K562 (cell line): ENCODE measurements at places on chromosomes 4 and X. TPM values are rescaled to one million over a fixed set of nuclear protein-coding genes. Genes with fewer than 3 reads are reported as not detected.

GRCh38 chrX:120302434-120302833 lies 8.8 kb downstream of the TMEM255A start:
- no peak overlapping the region for H3K4me3 ChIP-seq
- H3K4me1 ChIP-seq, result no peaks in the 10 kb centered on the region; the same call in 1 of the 2 replicates
- no peaks in the 10 kb centered on the region for H3K27me3 ChIP-seq
- no peak for DNase-seq

DNA sequence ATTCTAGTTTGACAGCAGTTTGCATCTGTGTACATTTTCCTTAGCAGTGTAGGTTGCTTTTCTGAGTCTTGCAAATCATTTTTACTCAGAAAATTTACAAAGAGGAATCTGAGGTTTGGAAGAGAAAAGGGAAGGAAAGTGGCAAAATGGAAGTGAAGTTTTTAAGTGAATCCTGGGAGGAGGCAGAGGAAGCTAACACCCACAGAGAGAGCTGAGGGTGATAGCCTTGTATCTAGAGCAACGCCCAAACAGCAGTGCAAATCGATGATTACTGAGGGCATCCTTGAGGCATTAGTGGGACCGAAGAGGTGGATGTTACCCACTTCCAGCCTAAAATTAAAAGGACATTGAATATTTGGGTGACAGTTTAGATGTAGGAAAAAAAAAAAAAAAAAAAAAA lies 31.8 kb downstream of the KLF3 start:
- H3K36me3 ChIP-seq, result peaks cover 79% of the 10 kb centered on the region
- H3K4me3 ChIP-seq, result no peak overlapping the region
- no peaks in the 10 kb centered on the region for H3K27me3 ChIP-seq
- H3K4me1 ChIP-seq, result no peaks in the 10 kb centered on the region

DNA sequence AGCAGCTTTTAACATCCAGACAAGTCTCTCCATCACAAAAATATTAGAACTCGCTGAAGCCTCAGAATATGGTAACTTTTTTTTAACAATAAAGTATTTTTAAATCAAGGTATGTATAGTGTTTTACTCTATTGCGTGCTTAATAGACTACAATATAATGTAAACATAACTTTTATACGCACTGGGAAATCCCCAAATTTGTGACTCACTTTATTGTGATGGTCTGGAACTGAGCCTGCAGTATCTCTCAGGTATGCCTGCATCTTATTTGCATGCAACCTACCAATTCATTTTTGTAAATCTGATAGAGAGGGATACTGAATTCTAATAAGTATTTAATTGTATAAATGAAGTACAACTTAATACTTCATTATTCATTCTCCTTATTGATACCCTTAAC lies 823.5 kb downstream of the ADGRL3 start:
- no peak for DNase-seq
- H3K27ac ChIP-seq, result no peak overlapping the region
- H3K36me3 ChIP-seq, result no peaks in the 10 kb centered on the region
- H3K4me1 ChIP-seq, result no peaks in the 10 kb centered on the region

DNA sequence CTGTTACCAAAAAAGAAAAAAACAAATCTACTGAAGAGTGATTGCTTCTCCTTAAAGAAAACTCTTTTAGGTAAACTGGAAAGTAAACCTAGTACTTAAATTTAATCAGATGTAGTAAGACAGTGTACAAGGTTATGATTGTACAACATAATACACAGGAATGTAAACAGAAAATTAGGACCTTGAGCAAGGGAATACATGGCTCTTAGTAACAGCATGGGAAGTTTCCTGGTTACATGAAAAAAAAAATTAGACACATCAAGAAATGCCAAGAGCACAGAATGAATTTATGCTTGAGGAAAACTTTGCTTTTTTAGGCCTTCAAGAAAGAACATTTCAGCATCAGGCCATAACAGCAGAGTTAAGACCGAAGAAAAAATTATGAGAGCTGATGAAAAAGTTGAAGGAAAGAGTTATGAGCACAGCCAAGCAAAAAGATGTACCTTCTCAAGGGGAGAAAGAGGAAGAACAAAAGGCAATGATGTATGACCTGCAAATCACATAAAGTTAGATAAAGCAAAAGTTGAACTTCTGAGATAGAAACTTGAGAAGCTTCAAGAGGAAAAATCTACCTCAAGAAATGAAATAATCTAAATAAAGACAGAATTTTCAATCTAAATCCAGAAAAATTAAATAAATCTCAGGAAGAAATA lies 311.6 kb downstream of the GALNTL6 start:
- H3K36me3 ChIP-seq, result no peaks in the 10 kb centered on the region; the same call in 2 of the 3 replicates
- no peak overlapping the region for H3K27ac ChIP-seq
- no peak overlapping the region for H3K4me3 ChIP-seq
- no peaks in the 10 kb centered on the region for H3K27me3 ChIP-seq

DNA sequence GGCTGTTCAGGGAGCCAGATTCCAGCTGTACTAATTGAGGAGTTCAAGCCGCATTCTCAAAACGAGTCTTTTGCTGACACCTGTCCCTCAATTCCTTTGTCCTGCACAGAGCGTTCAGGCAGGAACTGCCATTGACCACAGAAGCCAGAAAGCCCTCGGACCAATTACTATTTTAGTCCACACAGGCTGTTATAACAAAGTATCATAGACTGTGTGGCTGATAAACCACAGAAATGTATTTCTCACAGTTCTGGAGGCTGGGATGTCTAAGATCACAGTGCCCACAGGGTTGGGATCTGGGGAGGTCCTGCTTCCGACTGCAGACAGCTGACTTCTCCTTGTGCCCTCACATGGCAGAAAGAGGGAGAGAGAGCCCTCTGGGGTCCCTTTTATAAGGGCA lies 119.8 kb upstream of the ATP6AP2 start:
- no peaks in the 10 kb centered on the region for H3K36me3 ChIP-seq
- H3K27me3 ChIP-seq, result no peaks in the 10 kb centered on the region; the same call in 2 of the 3 replicates
- no peak for DNase-seq

SLC25A6 gene
- 318 and 330 TPM in 2 replicates for total RNA-seq

DNA sequence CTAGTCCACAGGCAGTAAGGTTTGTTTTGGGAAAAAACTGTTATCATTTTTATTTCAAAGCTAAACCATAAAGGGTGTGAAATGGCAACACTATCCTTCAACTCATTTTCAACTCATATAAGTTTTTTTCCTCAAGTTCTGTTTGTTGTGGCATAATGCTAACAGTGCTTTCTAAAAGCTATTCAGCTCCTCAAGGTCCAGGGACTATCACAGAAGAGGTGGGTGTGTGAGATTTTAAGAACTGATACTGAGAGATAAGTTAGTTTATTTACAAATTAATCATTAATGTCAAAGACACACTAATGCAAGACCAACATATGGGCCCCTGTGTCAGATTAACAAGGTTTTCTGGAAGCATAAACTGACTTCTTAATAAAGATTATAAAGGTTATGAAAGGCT lies 11.8 kb downstream of the UGT2B15 start:
- H3K27me3 ChIP-seq, result no peaks in the 10 kb centered on the region
- no peaks in the 10 kb centered on the region for H3K36me3 ChIP-seq
- H3K27ac ChIP-seq, result no peak overlapping the region
- H3K4me3 ChIP-seq, result no peak overlapping the region
- H3K4me1 ChIP-seq, result no peaks in the 10 kb centered on the region

- DNase-seq, result peak; percentile 30
- no peak overlapping the region for H3K27ac ChIP-seq
- peaks cover 5% of the 10 kb centered on the region for H3K4me1 ChIP-seq
- no peaks in the 10 kb centered on the region for H3K36me3 ChIP-seq
- no peak overlapping the region for H3K4me3 ChIP-seq
These were observed 216.3 kb upstream of the BCOR start for GRCh38 chrX:40314070-40314469.

CXorf51B gene
- total RNA-seq, result not detected in 2 replicates

DNA sequence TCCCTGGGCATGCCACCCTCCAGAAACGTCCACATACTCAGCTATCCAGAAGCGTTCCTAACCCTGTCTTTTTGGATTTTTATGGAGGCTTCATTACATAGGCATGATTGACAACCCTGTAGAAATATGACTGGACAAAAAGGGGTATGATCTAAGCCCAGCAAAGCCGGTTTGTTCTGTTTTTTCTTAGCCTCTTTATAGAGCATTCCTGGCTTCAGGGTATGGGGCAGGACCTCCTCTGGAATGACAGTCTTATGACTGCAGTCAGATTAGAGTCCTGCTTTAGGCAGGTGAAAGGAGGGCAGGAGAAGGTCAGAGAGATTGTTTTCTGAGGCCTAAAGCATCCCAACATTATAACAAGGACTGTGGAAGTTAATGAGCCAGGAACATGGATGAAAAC lies 137.4 kb downstream of the DCLK2 start:
- no peak for DNase-seq
- no peak overlapping the region for H3K4me3 ChIP-seq
- peaks cover 6% of the 10 kb centered on the region; the same call in 1 of the 2 replicates for H3K27me3 ChIP-seq
- no peaks in the 10 kb centered on the region for H3K36me3 ChIP-seq
- no peak overlapping the region for H3K27ac ChIP-seq
- H3K4me1 ChIP-seq, result no peaks in the 10 kb centered on the region
